ENCODE measurements at places on chromosomes 5 and 9.

- no peak for DNase-seq
Measured at GRCh38 chr5:17217493-17218352, at the start of gene BASP1. Gene BASP1 (plus strand): TSS chr5:17217631. CDS start chr5:17275217, 57,586 bp downstream.

DNA sequence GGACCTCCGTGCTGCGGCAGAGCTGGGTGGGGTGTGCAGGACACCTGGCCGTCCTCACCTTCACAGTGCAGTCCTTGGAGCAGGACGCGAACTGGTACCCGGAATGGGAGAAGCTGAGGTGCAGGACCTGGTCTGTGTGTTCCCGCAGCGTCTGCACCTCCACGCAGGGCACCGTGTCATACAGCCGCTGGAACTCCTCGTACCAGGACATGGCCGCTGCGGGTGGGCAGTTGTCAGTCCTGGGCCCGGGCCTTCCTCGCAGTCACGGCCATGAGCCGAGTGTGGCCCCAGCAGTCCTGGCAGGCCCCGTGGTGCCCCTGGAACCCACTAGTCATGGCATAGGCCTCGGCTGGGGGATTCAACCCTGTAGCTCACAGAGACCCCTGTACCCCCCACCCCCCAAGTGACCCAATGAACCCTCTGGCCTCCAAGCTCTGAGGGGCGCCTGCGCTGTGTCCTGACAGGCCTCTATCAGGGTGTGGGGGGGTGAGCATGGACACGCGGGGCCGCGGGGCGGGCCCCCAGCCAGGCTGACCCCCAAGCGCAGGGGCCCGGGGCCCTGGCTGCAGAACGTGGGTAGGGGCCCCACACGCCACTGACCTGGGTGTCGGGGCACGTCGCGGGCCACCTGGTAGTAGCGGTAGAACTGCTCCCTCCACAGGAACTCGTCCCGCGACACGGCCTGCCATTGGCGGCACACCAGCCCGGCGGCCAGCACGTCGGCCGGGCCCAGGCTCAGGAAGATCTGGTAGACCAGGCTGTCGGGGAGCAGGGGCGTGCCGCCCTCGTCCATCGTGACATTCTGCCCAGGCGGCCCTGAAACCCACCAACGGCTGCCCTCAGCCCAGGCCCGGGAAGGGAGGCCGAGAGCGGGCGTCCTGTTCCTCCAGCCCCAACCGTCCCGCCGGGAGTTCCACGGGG, 987 bp downstream of the FBXW5 start:
- no peak for DNase-seq

GRCh38 chr5:173496883-173497255, 119.6 kb downstream of the BOD1 start:
- DNase-seq: no peak

- no peak for DNase-seq
Measured at GRCh38 chr5:180820788-180821321, 18.2 kb upstream of the MGAT1 start.

DNA sequence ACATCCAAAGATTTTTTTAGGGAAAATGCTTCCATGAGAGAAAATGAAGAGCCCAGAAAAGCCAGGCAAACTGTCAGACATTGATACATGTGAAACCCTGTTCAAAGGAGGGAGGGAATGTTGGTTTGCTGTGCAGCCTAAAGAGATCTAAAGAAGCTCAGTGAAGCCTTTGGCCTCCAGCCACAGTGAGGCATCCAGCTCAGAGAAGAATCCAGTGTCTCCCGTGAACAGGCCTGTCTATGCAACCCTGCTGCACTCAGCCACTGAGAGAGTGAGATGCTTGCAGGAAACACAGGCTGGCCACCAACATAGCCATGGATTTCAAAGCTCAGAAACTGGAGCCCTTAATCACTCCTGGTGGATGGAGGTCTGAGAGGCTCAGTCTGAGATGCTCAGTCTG, 171.4 kb upstream of the PLCXD3 start:
- DNase-seq: no peak

GRCh38 chr5:178320281-178320855, 87.8 kb upstream of the PHYKPL start:
- DNase-seq: no peak

DNA sequence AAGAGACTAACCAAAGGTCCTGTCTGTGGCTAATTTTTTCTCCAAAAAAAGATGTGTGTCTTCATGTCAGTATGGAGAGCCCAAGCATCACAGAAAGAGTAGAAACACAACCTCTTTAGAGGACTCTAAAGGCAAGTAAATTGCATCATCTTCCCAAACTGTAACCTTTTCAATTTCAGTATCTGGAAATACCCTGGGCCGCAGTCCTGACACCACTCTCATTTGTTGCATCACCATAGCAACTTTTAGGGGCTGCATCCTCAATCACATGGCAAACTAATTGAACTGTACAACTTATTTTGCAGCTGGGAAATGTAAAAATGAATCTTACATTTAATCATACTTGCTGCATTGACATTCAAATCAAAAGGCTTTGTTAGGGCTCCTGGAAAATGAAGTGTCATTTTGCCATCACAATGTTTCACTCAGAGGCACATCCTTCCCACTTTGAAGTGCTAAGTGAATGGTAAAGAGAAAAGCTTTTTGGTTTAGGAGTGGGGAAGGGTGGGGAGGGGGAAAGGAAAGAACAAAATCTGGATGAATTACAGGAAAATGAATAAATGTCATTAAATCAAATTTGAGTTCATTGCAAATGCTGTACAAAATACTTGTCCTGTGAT, 60.6 kb upstream of the GRIA1 start:
- DNase-seq: no peak

GRCh38 chr9:121842612-121842978, 191.2 kb downstream of the DAB2IP start:
- DNase-seq: no peak

DNA sequence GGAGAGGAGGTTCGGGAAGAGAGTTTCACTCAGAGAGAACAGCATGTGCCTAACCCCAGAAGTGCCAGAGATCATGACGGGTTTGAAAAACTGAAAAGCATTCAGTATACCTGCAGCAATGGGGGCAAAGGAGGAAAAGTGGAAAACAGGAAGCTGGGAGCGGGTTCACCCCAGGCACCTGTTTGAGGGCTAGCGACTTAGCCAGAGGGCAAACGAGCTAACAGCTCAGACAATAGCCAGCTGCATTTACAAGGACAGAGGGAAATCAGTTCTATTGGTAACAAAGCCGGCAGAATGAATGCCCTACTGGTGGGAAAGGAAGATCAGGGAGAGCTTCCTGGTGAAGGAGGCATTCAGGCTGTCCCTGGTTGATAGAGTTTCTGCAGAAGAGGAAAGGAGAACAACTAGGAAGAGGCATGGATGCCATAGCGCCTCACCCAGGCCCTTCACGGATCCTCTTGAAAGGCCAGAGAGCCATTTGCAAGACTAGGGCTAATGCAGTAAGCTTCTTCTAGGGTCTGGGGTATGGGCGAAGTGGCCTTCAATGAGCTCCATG, 141.7 kb upstream of the ADRA1B start:
- DNase-seq: no peak

DNA sequence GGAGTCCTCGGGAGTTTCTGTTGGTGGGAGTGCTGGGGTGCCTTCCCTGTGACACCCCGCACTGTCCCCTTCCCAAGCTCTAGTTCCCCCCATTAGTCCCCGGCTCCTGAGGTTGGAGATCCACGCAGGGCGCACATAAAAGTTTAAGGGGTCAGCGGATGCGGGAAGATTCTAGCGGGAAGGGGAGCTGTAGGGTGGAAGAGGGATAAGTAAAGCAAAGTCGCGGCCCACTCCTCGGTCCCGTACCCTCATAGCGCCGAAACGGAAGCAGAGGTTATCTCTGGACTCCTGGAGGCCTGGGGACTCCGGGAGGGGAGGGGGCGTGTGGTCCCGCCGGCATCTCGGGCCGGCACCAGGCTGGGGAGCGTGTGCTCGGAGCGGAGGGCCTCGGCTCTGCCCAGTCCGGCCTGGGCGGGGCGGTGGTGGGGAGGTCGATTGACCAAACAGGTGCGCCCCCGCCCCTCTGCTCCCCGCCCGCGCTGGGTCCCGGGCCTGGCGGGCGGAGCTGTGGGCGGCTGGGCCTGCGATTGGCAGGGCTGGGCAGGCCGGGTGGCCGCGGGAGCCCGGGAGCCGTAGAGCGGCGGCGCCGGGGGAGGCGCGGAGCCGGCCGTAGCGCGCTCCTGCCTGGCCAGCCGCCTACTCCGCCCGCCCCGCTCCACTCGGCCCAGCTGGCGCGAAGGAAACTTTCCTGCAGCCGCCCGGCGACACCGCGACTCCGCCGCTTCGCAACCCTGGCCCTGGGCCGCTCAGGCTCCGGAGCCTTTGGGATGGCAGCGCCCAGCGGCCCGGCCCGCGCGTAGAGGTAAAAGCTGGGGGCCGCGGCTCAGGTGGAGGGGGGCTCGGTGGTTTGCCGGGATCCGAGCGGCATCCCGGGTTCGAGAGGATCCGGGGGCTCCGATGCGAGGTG, 52.2 kb upstream of the DAB2IP start:
- DNase-seq: no peak

GRCh38 chr9:71808068-71808467, 39.8 kb upstream of the CEMIP2 start:
- DNase-seq: no peak

DNA sequence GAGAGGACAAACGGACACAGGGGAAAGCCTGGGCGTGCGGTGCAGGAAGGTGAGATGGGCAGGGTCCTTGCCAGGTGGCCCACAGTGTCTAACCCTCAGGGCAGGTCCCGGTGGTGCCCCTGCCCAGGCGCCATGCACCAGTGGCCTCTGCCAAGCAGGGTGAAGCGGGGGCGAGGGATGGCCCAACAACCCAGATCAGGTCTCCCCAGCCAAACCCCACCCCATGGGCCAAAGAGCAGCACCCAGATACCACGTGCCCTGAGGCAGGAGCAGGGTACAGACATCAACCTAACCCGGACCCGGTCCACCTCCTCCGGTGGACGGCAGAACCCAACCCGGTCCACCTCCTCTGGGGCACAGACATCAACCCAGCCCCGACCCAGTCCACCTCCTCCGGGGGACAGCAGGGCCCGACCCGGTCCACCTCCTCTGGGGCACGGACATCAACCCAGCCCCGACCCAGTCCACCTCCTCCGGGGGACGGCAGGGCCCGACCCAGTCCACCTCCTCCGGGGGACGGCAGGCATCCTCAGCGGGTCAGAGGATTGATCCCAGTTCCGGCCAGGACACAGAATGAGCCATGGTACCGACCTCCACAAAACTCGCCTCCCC, 12.8 kb downstream of the SLC12A7 start:
- no peak for DNase-seq

GRCh38 chr5:1554410-1554967, 30.7 kb upstream of the LPCAT1 start:
- no peak for DNase-seq

GRCh38 chr5:134948911-134949310, 18.8 kb upstream of the CATSPER3 start:
- no peak for DNase-seq

- no peak for DNase-seq
Measured at GRCh38 chr5:109901628-109901981, 211.9 kb downstream of the MAN2A1 start.

GRCh38 chr5:132601071-132601728, 44.4 kb downstream of the RAD50 start:
- DNase-seq: no peak

- no peak for DNase-seq
Measured at GRCh38 chr9:16410601-16411280, 459.7 kb downstream of the BNC2 start.

DNA sequence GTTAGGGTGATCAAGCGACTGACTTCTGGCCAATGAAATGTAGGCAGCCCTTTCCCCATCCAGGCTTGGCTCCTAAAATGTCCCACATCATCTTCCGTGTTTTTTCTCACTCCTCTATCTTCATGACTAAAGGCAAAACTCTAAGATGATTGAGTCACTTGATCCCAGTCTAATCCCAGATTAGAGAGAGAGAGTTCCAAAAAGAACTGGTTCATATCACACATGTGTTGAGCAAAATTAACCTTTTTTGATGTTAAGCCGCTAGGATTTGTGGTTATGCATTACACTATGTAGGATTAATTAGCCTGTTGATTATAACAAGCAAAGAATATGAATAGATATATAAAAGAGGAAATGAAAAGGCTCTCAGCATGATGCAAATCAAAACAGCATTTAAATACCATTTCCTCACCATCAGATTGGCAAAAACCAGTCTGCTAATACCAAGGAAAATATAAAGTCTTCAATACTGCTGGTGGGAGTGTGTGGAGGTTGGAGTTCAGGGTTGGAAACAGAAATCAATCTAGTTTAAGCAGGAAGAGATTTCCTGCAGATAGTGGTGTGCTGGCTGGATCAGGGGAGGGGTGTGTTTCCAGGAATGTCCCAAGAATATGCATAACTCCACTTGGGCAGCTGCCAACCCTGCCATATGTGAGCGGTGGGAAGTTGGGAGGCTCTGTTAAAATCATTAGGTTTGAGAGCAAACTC, 187.6 kb upstream of the S1PR3 start:
- no peak for DNase-seq

GRCh38 chr5:143249851-143250250, 153.6 kb downstream of the NR3C1 start:
- no peak for DNase-seq

GRCh38 chr5:140325486-140325885, 20.9 kb downstream of the HBEGF start:
- no peak for DNase-seq

DNA sequence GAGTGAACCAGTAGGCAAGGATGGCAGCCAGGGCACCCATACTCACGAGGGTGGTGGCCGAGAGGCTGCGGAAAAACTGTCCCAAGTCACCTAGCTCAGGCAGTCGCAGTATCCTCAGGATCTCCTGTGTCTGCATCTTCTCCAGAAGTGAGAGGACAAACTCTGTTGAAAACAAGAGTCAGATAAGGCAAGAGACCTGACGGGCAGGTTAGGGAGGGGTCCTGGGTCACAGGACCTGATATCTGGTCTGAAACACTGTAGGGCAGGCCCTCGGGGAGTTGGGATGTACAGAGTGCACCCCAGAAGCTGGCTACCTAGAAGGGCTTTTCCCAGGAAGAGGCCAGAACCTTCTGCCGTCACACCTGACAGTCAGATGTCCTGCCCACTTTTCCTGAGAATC, 17.4 kb downstream of the ACSL6 start:
- no peak for DNase-seq

DNA sequence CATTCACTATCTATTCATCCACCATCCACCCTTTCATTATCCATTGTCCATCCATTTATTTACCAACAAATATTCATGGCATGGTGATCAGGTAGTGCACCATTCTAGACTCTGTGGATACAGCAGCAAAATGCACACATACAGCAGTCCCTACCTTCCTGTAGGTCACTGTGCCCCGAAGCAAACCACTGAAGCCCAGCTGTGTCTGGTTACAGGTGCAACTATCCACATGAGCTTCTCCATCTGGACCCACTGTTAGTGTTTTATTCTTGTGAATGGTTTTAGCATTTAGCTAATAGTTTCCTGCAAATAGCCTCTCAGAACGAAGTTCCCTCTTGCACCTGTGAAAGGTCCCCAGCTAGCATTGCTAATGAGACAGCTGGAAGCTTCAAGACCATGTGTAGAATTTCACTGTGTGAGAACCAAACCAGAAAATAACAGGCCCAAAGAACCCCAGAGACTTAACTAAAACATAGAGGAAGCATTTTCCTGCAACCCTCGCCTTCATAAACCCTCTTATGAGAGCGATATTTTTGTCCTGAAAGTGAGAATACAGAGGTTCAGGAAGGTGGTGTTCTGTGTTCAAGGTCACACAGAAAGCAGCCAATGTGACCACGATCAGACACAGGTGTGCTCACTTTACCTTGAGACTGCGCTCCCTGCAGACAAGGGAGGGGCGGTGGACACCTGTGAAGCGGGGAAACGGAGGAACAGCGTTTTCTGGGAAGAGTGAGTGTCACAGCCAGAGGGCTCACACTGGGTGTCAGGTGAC, 18.5 kb downstream of the PAEP start:
- DNase-seq: no peak

- no peak for DNase-seq
Measured at GRCh38 chr9:122814545-122814944, 13.8 kb downstream of the PDCL start.

GRCh38 chr9:122466456-122466855, 11.3 kb downstream of the OR1J1 start:
- no peak for DNase-seq
